GM23248 (cell line): ENCODE measurements at places on chromosomes 6 and 20.

- no peak overlapping the region for H3K27ac ChIP-seq
- peaks cover 23% of the 10 kb centered on the region for H3K36me3 ChIP-seq
- H3K4me3 ChIP-seq = no peak overlapping the region
- H3K4me1 ChIP-seq = peaks cover 8% of the 10 kb centered on the region
Measured at GRCh38 chr20:50130995-50131394, 18.0 kb upstream of the UBE2V1 start.

DNA sequence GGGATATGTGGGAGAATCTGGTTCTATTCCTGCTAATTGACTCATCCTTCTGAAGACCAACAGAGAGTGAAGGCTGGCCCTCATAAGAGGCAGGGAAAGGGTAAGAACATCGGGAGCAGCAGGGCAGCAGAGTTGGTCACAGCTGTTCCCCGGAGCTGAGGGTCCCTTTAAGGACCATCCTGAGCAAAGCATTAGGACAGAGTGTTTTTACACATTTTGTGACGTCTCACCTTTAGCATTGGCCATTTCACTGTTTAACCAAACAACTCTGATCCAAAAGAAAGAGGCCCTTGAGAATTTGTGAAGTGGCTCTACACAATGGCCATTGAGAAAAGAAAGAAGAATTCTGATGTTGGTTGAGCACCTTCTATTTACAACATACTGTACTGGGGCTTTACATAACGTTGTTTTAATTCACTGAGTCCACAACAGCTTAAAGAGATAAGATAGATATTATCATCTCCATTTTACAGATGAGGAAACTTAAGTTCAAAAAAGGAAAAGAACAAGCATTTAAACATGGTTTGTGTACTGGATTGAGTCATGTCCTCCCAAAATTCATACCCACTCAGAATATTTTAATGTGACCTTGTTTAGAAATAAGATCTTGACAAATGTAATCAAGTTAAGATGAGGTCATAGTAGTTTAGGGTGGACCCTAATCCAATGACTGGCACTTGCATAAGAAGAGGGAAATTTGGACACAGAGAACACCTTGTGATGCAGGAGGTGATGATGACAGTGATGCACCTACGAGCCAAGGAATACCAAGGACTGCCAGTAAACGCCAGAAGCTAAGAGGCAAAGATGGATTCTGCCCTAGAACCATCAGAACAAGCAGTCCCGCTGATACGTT, 62.0 kb downstream of the VGLL2 start:
- H3K27me3 ChIP-seq = no peaks in the 10 kb centered on the region
- H3K27ac ChIP-seq = no peak overlapping the region
- no peak overlapping the region for H3K4me3 ChIP-seq
- no peaks in the 10 kb centered on the region for H3K4me1 ChIP-seq

GRCh38 chr6:99868074-99868702, 125.8 kb downstream of the MCHR2 start:
- no peaks in the 10 kb centered on the region for H3K36me3 ChIP-seq
- no peaks in the 10 kb centered on the region; the same call in 1 of the 2 replicates for H3K4me1 ChIP-seq
- no peak overlapping the region for H3K27ac ChIP-seq
- H3K4me3 ChIP-seq = peak overlapping the region; percentile 69
- peaks cover 8% of the 10 kb centered on the region; the same call in 1 of the 2 replicates for H3K27me3 ChIP-seq

- H3K27ac ChIP-seq = peak overlapping the region; percentile 55
- H3K4me1 ChIP-seq = peaks cover 14% of the 10 kb centered on the region
- no peaks in the 10 kb centered on the region for H3K27me3 ChIP-seq
- peak; percentile 75 for DNase-seq
Measured at GRCh38 chr6:105374010-105374420, 28.9 kb downstream of the PREP start.

DNA sequence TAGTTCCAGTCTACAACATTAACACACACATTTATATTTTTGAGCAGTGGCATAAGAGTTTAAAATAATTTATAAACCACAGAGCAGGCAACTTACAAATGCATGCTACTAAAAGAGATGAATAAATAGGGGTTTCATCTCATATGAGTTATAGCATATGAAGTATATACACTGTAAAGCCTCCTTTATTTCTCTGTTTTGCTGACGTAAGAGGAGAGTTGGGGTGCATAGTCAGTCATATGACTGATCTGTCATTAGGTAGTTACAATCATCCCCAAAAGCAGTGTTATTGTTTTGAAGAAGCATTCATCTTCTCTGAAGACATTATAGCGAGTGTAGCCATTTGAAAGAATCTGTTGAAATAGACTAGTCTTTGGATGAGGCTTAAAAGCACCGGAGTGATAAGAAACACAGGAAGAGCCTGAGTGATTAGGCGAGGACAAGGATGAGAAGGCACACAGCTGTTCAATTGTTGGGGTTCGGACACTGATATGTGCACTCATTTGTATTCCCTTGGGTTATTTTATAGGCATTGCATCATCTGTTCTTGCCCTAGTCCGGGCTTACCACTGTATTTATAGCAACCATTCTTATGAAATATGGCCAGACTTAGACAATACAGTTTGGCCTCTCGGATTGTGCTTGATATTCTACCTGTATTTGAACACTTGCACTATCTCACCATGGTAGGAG, 325.7 kb downstream of the SAMD5 start:
- H3K4me1 ChIP-seq = no peaks in the 10 kb centered on the region
- H3K27me3 ChIP-seq = no peaks in the 10 kb centered on the region
- H3K36me3 ChIP-seq = no peaks in the 10 kb centered on the region

DNA sequence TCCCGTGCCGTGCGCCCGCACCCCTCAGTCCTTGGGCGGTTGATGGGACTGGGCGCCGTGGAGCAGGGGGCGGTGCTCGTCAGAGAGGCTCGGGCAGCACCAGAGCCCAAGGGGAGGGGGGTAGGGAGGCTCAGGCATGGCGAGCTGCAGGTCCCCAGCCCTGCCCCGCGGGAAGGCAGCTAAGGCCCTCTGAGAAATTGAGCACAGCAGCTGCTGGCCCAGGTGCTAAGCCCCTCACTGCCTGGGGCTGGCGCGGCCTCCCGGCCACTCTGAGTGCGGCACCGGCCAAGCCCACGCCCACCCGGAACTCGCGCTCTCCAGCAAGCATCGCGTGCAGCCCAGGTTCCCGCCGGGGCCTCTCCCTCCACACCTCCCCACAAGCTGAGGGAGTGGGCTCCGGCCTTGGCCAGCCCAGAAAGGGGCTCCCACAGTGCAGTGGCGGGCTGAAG, 16.4 kb downstream of the SOX4 start:
- DNase-seq = no peak
- H3K36me3 ChIP-seq = no peaks in the 10 kb centered on the region
- no peaks in the 10 kb centered on the region for H3K27me3 ChIP-seq
- H3K4me3 ChIP-seq = no peak overlapping the region

GRCh38 chr6:165511807-165512206, 151.2 kb downstream of the PDE10A start:
- no peaks in the 10 kb centered on the region for H3K27me3 ChIP-seq
- no peak for DNase-seq
- H3K27ac ChIP-seq = no peak overlapping the region
- no peaks in the 10 kb centered on the region for H3K36me3 ChIP-seq
- no peaks in the 10 kb centered on the region for H3K4me1 ChIP-seq
- no peak overlapping the region for H3K4me3 ChIP-seq

DNA sequence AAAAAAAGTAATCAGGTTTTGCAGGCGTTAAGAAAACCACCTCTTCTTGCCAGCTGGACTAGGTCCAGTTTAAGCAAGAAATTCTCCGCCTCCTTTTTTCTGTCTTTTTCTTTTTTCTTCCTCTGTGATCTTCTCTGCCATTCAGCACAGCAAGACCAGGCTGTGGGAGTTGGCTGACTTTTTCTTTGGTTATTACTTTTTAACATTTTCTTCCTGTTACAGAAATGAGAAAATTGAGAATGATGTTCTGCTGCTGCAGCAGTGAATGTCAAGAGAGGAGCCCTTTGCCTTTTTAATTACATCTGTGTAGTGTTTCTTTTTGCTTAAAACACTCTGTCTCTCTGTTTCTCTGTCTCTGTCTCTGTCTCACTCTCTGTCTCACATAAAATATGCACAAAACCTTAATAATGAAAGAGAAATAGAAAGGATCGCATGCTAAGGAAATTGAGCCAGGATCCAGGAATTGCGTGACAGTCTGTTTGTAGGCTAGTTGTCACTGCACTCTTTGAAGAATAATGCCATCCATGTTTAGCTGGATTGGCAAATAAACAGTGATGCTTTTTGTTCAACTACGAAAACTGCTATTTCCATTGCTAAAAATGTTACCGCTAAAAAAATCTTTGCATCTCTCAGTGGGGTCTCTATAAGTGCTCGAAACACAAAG, 103.2 kb upstream of the SUPT3H start:
- peak overlapping the region; percentile 57 for H3K4me3 ChIP-seq
- H3K27ac ChIP-seq = peak overlapping the region; percentile 94
- no peaks in the 10 kb centered on the region for H3K27me3 ChIP-seq
- DNase-seq = peak; percentile 65
- no peaks in the 10 kb centered on the region for H3K36me3 ChIP-seq

GRCh38 chr6:90581146-90581545, 5.7 kb downstream of the MAP3K7 start:
- H3K4me3 ChIP-seq = no peak overlapping the region
- peaks cover 51% of the 10 kb centered on the region for H3K4me1 ChIP-seq
- peaks cover 10% of the 10 kb centered on the region; the same call in 1 of the 2 replicates for H3K36me3 ChIP-seq

DNA sequence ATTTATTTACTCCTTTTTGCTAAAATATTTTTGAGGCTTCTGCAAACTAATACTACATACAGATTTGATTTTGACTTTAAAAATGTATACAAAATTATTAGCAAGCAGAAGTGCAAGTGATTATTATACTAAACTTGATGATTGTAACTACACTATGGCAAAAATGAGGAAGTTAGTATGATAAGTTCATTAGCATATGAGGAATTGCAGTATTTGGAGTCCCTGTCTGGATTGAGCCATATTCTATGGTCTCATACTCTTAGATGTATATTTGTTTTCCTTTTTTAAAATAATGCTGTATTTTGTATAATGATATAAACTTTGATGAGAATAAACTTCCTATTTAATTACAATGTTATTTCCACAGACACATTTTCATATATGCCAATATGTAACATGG, 13.9 kb downstream of the CRISP3 start:
- no peaks in the 10 kb centered on the region for H3K4me1 ChIP-seq
- H3K27me3 ChIP-seq = no peaks in the 10 kb centered on the region
- DNase-seq = no peak

- H3K4me1 ChIP-seq = no peaks in the 10 kb centered on the region
- H3K4me3 ChIP-seq = no peak overlapping the region
- no peak for DNase-seq
- peaks cover 59% of the 10 kb centered on the region for H3K27me3 ChIP-seq
- no peak overlapping the region for H3K27ac ChIP-seq
Measured at GRCh38 chr6:50842446-50842845, 23.8 kb downstream of the TFAP2B start.

GRCh38 chr6:136524339-136524935, 25.8 kb downstream of the MAP7 start:
- H3K27ac ChIP-seq = no peak overlapping the region
- no peaks in the 10 kb centered on the region for H3K36me3 ChIP-seq
- H3K4me1 ChIP-seq = peaks cover 14% of the 10 kb centered on the region; the same call in 1 of the 2 replicates
- no peaks in the 10 kb centered on the region for H3K27me3 ChIP-seq
- H3K4me3 ChIP-seq = no peak overlapping the region

DNA sequence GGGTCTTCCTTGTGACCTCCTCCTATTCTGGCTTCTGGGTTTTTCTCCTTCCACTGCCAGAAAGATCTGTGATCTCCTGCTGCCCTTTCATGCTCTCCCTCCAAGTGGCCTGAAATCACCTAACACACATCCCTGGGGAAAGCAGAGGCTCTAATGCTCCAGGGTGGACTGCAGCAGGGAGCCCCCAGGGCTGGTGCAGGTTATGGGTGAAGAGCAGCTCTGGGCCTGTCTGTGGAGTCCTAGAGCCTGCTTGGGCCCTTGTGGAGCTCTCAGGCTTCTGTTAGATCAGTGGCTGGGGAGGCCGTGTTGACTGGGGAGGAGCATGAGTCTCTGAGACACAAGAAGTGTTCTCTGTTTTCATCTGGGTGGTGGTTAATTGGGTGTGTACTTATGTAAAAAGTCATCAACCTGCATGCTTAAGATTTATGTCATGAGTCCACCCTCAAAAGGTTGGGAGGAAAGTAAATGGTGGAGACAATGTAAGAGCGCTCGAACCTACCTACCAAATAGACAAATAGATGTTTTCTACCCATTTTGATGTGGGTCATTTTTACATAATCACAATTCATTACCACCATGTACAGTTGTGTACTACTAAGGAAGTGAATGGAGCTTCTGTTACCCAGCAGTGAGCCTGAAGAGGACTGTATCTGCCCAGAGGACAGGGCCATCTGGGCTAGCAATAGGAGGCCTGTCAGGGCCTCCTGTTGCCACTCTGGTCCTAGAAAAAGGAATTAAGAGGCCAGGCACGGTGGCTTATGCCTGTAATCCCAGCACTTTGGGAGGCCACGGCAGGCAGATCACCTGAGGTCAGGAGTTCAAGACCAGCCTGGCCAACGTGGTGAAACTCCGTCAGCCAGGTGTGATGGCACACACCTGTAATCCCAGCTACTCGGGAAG, 32.0 kb upstream of the RNF8 start:
- peaks cover 32% of the 10 kb centered on the region for H3K4me1 ChIP-seq
- no peak overlapping the region for H3K27ac ChIP-seq
- H3K36me3 ChIP-seq = peaks cover 14% of the 10 kb centered on the region; the same call in 1 of the 2 replicates
- no peak overlapping the region for H3K4me3 ChIP-seq

GRCh38 chr20:37657924-37658804, 35.7 kb upstream of the CTNNBL1 start:
- H3K36me3 ChIP-seq = no peaks in the 10 kb centered on the region
- no peak overlapping the region for H3K4me3 ChIP-seq
- H3K27me3 ChIP-seq = peaks cover 25% of the 10 kb centered on the region

DNA sequence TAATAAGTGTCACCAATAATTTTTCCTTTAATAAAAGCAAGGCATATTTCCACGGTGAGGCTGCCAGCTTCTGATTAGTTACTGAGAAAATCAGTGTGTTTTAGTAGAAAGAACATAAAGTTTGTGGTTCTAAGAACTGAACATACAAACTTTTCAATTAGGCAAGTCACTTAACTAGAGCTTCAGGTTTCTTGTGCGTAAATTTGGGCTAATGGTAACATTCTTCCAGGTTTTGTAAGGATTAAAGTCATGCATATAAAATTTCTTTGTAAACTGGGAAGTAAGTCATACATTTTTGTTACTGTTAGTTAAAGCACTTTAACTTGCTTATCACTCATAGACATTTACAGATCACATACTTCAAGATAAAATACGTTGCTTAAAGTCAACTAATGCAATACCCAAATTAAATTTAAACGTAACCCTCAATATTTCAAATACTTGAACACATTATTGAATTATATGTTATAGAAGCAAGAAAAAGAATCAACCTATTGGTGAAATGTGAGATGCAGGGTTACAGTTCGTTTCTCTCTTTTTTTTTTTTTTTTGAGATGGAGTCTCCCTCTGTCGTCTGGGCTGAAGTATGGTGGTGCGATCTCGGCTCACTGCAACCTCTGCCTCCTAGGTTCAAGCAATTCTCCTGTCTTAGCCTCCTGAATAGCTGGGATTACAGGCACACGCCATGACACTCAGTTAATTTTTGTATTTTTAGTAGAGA, 327.3 kb upstream of the NOX3 start:
- H3K4me1 ChIP-seq = peaks cover 24% of the 10 kb centered on the region
- H3K27ac ChIP-seq = peak overlapping the region; percentile 82
- H3K27me3 ChIP-seq = no peaks in the 10 kb centered on the region
- no peaks in the 10 kb centered on the region for H3K36me3 ChIP-seq
- peak; percentile 46 for DNase-seq
- H3K4me3 ChIP-seq = peak overlapping the region; percentile 22; the same call in 1 of the 2 replicates
